ENCODE measurements at places on chromosomes 7 and 10.

DNA sequence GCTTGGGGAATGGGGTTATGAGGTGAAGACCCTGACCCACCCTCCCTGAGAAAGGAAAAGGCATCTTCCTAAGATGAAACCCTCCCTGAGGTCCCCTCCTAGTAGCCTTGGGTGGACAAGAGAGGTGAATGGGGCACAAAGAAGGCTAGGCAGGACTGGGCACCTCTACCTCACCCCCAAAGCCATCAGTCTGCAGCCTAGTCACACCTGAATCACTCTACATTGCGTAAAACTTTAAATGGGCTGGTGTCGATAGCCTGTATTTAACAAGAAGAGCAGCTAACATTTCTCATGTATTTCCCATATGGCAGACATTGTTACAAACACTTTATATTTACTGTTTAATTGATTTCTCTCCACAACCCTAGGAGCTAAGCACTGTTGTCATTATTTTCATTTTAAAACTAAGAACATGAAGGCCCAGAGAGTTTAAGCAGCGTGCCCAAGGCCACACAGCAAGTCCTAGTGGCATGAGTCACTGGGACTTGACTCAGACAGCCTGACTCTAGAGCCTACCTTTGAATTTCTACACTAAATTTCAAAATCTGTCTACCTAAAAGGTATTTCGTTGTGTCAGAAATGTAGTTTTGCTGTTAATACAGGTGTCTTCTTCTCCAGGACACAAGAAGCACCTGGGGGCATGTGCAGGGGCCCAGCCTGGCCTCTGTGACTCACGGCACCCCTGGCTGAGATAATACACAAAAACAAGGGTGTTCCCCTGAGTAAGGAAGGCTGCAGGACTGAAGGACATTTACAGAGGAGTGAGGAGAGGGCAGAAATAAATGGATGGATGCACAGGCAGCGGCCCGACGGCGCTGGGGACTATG lies 3.4 kb downstream of the AOC1 start:
- no peak for DNase-seq

DNA sequence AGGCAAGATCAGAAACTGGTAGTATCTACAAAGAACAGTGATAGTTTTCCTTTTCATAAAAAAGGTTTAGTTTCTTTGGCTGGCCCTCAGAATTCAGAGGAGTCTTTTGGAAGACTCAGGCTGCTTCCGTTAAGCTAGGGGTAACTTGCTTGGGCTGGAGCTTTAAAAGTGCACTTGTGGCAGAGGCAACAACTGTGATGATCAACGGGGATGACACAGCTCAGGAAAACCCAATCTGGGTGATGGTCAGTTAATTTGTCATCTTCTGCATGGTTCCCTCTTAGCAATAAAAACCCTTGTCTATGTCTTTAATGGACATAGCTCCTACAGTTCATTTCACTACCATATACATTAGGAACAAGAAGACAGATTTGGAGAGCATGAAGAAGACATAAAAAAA lies 46.7 kb downstream of the SGMS1 start:
- DNase-seq = no peak

GRCh38 chr10:34593930-34594329 lies 221.2 kb downstream of the PARD3 start:
- DNase-seq = no peak

DNA sequence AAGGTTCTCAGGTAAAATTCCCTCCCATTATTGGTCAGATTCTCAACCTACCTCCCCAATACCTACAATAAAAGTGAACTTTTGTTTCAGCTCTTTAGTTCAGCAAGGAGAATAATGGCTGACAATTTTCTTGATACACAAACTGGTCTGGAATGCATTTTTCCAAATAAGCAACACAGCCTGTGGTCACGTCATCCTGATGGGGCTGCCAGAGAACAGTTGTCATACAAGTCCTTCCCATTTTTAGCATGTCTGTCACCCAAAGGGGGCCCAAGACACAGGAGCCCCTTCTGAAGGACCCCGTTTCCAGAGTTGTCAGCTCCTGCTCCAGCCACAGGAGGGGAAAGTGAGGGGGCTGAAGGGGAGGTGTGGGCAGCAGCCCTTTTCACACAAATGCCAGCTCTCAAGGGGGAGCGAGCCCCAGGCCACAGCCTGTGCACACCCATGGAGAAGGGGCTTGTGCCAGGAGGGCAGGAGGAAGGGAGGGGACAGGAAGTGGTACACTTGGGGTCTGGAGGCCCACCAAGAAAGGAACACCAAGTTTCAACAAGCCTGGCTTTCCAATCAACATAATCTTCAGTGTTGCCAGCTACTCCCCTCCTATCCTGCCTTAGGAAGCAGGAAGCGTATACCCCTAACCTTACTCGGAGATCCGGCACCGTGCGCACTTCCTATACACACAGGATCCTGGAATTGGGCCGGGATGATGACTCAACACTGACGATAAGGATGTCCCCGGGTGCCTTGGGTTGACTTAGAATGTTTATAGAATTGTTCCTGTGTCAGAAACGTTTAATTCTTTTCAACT lies 43.4 kb upstream of the PDLIM1 start:
- DNase-seq = no peak

- DNase-seq = no peak
Measured at GRCh38 chr7:144729226-144729625, 106.6 kb downstream of the TPK1 start.

- DNase-seq = no peak
Measured at GRCh38 chr10:13268841-13269240, 31.0 kb downstream of the PHYH start.

GRCh38 chr10:125515571-125515970 lies 167.4 kb downstream of the TEX36 start:
- no peak for DNase-seq

DNA sequence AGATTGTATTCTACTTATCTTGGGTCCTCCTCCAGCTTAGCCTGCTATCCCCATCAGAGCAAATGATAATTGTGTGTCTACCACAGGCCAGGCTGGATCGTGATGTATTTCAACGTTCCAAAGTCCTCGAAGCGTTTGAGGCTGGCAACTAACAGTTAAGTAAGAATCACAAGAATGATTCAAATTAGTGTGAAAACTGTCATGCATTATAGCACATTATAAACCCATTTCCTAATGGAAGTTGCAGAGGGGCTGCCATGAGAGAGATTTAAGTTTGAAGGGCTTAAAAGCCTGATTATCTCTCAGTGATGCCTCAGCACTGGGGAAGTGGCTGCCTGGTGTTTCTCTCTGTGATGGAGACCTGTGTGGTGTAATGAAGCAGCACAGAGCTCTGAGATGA lies 119.1 kb downstream of the FRMD4A start:
- no peak for DNase-seq

DNA sequence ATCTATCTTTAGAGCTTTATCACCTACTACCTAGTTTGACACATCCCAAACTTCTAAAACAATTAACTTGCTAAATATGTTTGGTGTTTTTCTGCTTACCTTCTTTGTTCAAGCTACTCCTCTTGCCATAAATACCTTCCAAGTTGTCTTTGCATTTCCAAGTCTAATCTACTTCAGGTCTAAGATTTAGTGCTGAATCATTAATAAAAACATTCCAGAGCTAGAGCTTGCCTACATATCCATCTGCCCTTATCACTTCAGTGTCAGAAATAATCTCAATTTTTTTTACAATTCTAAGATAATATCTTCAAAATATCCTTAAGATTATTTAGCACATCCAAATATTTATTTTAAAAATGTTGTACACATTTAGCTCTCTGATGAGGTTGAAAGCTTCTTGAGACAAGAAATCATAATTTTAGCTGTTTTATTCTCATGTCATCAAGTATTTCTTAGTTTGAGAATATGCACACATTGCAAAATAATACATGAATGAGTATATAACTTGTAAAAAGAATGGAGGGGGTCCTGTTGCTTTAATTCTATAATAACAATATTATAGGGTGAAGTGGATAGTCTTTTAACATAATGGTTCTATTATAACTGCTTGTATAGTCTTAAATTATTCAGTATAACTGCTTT lies 466.3 kb downstream of the SEMA3D start:
- DNase-seq = no peak

- no peak for DNase-seq
Measured at GRCh38 chr10:94416896-94417295, 14.6 kb downstream of the TBC1D12 start.

DNA sequence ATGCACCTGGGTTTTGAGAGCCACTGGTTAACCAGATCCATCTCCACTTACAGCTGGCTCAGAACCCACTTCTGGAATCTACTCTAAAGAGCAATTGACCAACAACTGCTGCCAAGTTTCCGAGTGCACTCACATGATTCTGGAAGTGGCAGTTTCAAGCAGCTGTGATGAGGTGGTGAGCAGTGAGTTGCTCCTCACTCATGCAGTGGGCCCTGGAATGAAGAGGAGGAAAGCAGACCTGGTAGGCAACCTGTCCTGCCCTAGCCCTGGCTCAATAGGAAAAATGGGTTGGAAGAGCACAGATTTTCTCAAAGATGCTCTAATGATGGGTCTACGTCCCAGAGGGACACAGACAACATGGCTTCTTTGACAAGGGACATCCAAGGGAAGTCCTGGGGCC lies 70.7 kb upstream of the NPY start:
- no peak for DNase-seq

DNA sequence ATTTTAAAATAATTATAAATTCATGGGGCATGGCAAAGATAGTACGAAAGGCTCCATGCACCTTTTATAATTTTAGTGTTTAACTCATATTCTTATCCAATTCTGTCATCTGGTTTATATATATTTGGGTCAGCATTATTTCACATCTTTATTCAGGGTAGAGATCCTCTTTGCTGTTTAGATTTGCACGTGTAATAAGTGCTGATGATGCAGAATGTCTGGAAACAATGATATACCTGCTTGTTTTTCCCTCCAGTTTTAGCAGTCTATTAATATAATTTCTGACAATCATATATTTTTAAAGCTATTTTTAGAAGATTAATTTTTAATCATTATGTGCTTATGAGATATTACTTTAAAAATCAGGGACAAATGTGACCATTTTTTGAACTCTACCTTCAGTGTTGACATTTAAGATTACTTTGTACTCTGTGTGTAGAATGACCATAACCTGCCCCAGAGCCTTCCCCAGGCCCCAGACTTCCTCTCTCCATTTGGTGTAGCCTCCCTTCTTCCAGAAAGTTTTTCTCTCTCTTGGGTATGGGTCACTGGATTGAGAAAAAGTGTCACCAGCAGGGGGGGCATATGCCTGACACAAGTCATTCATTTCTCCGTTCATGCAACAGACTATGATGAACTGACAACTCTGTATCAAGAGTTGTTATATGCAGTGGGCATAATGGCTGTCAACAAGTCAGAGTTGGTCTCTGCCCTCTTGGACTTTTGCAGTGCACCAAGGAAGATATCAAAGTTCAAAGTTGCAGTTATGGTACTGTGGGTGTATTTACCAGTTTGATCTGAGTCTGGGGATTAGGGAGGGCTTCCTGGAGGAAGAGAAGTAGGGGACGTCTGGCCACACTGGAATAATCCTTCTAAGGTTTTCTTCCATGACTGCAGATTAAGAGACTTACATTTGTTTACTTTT lies 192.6 kb upstream of the CCDC6 start:
- no peak for DNase-seq

DNA sequence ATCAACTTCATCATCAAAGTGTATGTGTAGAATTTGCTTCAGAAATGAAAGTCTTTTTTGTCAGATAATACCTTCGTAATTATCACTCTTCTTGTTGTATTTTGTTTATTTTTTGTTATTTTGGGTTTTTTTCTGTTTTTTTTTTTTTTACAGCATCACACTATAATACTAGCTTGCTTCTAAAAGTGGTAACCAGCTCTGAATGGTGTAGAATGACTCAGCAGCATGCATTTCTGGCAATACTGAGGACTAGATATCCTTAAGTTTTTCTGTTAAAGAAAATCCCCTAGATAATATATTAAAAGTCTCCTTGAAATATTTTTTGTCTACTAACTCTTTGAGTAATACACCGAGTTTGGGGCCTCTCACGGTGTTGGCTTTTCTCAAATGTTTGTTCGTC lies 109.1 kb downstream of the LMBR1 start:
- DNase-seq = no peak

DNA sequence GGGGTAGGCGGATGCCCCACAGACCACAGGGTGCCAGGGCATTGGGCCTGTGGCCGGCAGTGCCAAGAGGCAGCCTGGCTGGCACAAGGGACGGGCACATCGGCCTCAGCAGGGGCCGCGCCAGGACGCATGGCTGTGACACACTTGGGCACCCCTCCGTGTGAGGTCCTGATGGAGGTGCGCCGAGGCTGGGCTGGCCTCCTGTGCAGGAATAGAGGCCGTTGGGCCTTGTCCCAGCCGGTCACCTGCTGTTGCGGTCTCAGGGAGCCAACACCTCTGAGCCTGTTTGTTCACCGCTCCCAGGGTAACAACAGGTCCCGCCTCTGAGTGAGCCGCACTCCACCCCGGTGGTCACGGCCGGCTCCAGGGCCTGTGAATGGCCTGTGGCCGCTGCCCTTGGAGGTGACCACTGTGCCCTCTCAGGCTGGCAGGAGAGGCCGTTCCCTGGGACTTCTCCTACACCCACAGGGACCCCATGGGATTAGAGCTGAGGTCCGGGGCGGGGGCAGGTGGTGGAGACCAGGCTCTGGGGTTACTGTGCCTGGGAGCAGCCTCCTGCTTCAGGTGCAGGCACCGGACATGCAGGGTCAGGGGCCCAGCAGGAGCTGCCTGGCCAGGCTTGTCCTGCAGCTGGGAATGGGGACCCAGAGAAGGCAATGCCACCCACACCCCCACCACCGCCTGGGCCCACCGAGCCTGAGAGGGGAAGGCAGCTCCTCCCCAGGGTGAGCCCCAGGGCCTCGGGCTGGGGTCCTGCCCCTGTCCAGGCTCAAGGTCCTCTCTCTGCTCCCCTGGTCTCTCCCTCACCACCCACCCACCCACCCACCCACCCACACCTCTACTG lies 12.0 kb downstream of the PWWP2B start:
- DNase-seq = no peak

GRCh38 chr7:27389496-27389895 lies 146.9 kb downstream of the EVX1 start:
- no peak for DNase-seq

DNA sequence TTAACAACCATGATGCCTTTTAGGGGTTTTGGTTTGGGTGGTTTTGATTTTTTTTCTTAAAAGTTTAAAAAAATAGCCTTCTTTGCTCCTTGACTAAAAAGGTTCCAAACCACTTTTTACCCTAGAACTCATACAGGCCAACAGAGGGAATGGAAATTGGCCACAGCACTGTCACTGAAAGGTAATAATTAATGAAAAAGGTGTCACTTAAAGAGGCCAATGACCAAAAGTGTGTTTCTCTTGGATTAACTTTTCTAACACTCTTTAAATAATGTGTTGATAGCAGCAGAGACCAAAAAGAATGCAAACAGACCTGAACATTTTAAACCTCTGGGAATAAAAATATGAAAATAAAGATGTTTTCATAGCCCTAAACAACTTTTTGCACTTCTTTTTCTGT lies 221.1 kb upstream of the TCF7L2 start:
- DNase-seq = no peak

GRCh38 chr7:108045154-108045553 lies 42.2 kb upstream of the LAMB1 start:
- DNase-seq = no peak
